ENCODE measurements at places on chromosomes 12 and 14. TPM values are rescaled to one million over a fixed set of nuclear protein-coding genes. Genes with fewer than 3 reads are reported as not detected.
A peak's percentile ranks its signal among the peaks of the same experiment; 100 is the strongest.

The ACSM4 gene
- total RNA-seq = not detected

The SSPN gene
- total RNA-seq = 0.33 TPM

GRCh38 chr12:54956322-54956721 is 28.2 kb downstream of the TESPA1 start:
- H3K36me3 ChIP-seq = no peaks in the 10 kb centered on the region
- no peak overlapping the region for H3K4me3 ChIP-seq

DNA sequence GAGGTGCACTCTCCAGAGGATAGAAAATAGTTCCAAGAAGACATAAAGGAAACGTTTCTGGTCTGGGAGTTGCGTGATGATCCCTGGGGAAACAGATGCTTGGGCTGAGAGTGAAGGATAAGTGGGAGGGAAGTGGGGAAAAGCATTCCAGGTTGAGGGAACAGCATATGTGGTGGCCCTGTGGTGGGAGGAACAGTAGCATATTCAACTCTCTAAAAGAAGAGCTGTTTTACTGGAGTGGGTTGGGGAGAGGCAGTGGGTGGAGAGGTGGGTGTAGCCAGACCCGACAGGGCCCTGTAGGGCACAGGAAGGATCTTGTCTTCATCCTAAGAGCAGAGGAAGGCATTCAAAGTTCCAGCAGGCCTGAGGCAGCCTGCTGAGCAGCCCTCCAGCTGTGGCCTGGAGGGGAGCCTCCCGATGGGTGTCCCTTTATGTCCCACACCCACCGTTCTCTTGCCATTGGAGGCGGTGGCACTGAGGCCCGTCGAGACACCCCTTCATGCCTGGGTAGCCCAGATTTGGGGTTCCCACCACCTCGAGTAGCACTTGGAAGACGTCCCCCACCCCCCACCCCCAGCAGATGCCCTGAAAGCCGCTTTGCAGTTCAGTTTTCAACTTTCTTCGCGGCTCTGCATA is 310.5 kb upstream of the FKBP4 start:
- no peaks in the 10 kb centered on the region for H3K36me3 ChIP-seq
- H3K27me3 ChIP-seq = no peaks in the 10 kb centered on the region
- DNase-seq = no peak
- no peaks in the 10 kb centered on the region for H3K4me1 ChIP-seq
- no peak overlapping the region for H3K27ac ChIP-seq
- no peak overlapping the region for H3K4me3 ChIP-seq

The TRIAP1 gene
- total RNA-seq = 13.3 TPM

DNA sequence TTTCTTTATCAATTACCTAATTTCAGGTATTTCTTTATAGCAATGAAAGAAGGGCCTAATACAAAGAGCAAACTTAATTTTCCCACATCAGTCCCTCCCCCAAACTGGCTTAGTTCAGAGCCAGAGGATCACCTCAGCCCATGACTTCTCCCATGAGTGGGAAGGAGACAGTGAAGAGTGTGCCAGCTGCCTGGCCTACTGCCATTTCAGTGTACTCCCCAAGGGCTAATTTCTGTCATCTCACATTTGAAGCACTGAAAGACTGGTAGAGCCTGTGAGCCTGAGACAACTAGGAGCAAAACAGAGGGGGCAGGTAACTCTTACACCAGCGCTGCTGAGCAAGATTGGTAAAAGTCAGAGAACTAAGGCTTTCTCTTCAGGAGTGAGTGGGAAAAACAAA is 29.1 kb upstream of the ADAM20 start:
- no peak overlapping the region for H3K27ac ChIP-seq
- no peak overlapping the region for H3K4me3 ChIP-seq
- H3K36me3 ChIP-seq = peaks cover 1% of the 10 kb centered on the region
- DNase-seq = no peak

DNA sequence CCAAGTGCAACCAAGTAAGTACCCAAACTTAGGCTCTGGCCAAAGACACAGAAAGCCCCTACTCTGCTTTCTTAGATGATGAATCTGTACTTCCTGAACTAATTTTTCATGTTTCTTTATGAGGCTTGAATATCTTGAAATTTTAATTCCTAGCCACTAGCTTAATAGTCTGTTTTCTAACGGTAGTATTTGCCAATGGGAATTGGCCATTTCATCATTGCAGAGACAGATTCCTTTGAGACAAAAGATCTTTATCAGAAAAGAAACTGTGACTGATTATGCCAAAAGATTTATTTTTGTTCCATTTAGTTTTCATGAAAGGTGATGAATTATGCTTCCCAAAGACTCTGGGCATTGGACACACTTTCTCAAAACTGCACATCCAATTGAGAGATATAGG is 48.7 kb downstream of the DAD1 start:
- H3K27ac ChIP-seq = no peak overlapping the region
- no peaks in the 10 kb centered on the region for H3K4me1 ChIP-seq
- no peak overlapping the region for H3K4me3 ChIP-seq
- DNase-seq = no peak

DNA sequence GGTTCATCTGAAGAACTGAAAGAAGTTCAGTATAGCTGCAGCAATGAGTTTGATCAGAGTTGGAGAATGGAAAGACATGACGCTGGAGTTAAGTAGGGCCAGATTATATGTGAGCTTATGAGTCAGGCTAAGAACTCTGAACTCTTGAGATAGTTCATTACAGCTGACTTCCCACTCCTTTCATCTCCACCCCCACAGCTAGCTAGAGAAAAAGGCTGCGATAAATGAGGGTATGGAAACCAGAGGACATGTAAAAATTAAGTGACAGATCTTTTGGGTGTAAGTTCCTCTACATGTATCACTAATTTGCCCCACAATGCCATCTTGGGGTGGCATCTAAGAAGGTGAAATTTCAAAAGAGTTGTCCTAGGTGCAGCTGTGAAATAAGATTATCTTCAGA is 28.6 kb downstream of the PYM1 start:
- H3K27ac ChIP-seq = no peak overlapping the region
- H3K4me1 ChIP-seq = no peaks in the 10 kb centered on the region
- no peak for DNase-seq
- H3K27me3 ChIP-seq = no peaks in the 10 kb centered on the region

DNA sequence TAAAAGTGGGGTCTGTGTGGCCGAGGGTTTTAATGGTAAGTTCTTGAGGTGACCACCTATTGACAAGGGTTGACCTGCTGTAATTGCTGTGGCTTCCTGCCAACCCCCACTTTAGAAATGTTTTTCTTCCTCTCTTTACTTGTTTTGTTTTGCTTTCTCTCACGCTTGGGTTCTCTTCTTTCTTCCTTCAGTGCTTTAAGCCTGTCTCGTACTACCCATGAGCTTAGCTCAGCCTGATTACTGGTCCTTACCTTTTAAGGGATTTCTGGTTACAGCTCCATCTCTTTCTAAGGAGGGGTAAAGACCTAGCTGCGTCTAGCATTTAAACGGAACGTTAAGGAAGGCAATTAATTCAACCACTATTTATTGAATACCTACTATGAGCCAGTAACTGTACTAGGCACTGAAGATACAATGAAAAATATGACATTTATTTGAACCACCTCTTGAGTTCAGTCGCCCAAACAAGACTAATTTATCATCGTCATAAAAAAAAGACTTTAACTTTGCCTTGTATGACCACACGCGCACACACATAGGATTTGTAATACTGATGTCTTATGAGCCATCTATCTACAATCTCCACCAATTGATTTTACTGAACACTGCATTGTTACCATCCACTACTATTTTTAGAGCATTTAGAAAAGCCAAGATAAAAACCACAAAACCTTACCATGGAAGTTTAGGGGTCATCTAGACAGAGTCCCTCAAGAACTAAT is 888 bp upstream of the PPP1R12A start:
- no peaks in the 10 kb centered on the region for H3K36me3 ChIP-seq
- H3K4me3 ChIP-seq = peak overlapping the region; percentile 85
- DNase-seq = no peak
- H3K27me3 ChIP-seq = no peaks in the 10 kb centered on the region

The TMPRSS12 gene
- not detected for total RNA-seq

GRCh38 chr14:59465316-59466135 is at the start of gene GPR135:
GPR135 (minus strand) TSS chr14:59465380; CDS start chr14:59465226, 154 bp downstream.
- H3K4me3 ChIP-seq = peak within 1 kb of the TSS; percentile 81

The PABPN1 gene
- total RNA-seq = 54.0 TPM

- no peak overlapping the region for H3K4me3 ChIP-seq
- H3K36me3 ChIP-seq = no peaks in the 10 kb centered on the region
- H3K27ac ChIP-seq = no peak overlapping the region
- H3K4me1 ChIP-seq = no peaks in the 10 kb centered on the region
- no peaks in the 10 kb centered on the region for H3K27me3 ChIP-seq
These were observed 24.2 kb downstream of the SMUG1 start for GRCh38 chr12:54164387-54165145.

The NR1H4 gene
- 46.8 TPM for total RNA-seq

- no peak overlapping the region for H3K27ac ChIP-seq
- no peaks in the 10 kb centered on the region for H3K4me1 ChIP-seq
- H3K27me3 ChIP-seq = no peaks in the 10 kb centered on the region
- H3K4me3 ChIP-seq = no peak overlapping the region
- no peaks in the 10 kb centered on the region for H3K36me3 ChIP-seq
These were observed 657.5 kb upstream of the TBX3 start for GRCh38 chr12:115341442-115341841.

DNA sequence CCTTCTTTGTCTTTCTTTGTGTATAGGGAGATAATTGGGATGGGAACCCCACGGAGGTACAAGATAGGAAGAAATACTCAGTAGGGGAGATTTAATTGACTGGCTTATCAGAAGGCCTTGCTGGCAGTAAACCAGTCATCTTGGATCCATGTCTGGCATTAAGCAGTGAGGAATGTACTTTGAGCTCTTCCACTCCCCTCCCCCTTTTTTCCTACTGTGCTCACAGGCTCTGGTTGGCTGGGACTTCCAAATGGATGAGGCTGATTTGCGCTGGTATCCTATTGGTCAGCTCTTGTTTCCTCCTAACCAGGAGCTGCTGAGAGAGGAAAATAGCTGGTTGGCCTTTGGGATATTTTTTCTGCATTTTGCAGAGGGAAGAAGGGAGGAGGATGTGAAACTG is 24.7 kb downstream of the NGDN start:
- no peak overlapping the region for H3K27ac ChIP-seq
- H3K27me3 ChIP-seq = no peaks in the 10 kb centered on the region
- no peaks in the 10 kb centered on the region for H3K36me3 ChIP-seq
- H3K4me1 ChIP-seq = no peaks in the 10 kb centered on the region
- no peak for DNase-seq

DNA sequence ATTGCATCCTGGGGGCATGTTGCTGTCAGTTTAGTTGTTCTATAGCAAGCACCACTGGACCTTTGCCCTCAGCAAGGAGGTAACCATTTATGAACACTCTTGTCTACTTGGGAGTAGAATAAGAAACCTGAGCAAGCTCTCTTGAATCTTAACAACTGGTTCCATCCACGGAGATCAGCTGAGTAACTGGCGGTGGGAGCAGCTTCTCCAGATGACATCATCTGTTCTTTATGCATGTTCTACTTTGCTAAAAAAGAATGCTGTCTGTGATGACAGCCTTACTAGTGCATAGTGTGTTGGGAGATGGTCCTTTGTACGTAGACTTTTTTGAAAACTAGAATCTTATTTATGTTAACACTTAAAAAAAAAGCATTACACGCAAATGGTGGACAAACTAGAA is 17.7 kb downstream of the SLC4A8 start:
- no peaks in the 10 kb centered on the region for H3K4me1 ChIP-seq
- H3K4me3 ChIP-seq = no peak overlapping the region
- H3K36me3 ChIP-seq = no peaks in the 10 kb centered on the region
- no peaks in the 10 kb centered on the region for H3K27me3 ChIP-seq
- no peak for DNase-seq
- H3K27ac ChIP-seq = no peak overlapping the region

- H3K4me3 ChIP-seq = no peak overlapping the region
- no peaks in the 10 kb centered on the region for H3K27me3 ChIP-seq
- H3K36me3 ChIP-seq = no peaks in the 10 kb centered on the region
- no peak for DNase-seq
- no peaks in the 10 kb centered on the region for H3K4me1 ChIP-seq
- no peak overlapping the region for H3K27ac ChIP-seq
These were observed 864.6 kb upstream of the SEL1L start for GRCh38 chr14:82398256-82398655.

GRCh38 chr12:129296671-129297070 is 443.4 kb downstream of the GLT1D1 start:
- no peak overlapping the region for H3K4me3 ChIP-seq
- no peaks in the 10 kb centered on the region for H3K4me1 ChIP-seq
- no peaks in the 10 kb centered on the region for H3K36me3 ChIP-seq
- H3K27ac ChIP-seq = no peak overlapping the region
- no peak for DNase-seq

GRCh38 chr14:104795781-104796686 is 486 bp upstream of the AKT1 start:
- no peaks in the 10 kb centered on the region for H3K36me3 ChIP-seq
- peaks cover 35% of the 10 kb centered on the region for H3K4me1 ChIP-seq
- DNase-seq = peak; percentile 80

DNA sequence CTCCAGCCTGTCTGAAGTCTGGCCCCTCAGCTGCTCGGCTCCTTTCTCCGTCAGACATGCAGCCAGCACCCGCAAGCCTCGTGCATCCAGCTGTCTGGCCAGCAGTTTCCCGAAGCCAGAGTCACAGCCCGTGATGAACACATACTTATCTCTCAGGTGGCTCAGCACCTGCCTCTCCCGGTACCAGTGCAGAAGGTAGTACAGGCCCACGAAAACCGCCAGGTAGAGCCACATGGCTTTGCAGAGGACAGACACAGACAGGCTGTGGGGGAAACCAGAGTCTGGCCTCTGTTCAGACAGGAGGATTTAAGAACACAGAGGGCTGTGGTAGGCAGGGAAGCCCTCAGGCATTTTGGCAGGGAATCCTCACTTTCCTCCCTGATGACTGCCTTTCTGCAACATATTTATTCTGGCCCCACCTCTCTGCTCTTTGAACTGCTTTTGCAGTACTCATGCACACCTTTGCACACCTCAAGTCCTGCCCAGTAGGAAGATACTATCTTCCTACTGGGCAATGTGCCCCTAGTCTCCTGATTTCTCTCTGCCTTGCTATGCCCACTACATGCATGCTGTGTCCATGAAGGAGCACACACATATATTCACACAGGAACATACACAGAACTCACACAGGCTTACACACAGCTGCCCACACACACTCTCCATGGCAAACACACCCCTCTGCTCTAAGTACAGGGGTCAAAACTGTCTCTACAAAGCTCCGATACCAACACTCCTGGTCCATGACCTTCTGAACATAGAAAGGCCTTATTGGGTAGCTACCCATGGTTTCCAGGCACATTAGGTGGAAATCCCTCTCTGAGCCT is at the start of gene RDH16:
Gene RDH16, minus strand, starts transcription at position 380 of the 824 bp plus-strand sequence. Its CDS starts 146 bp downstream, at position 234.
- H3K4me3 ChIP-seq = peak within 1 kb of the TSS; percentile 98
- peaks cover 17% of the 10 kb centered on the region for H3K4me1 ChIP-seq
- no peaks in the 10 kb centered on the region for H3K27me3 ChIP-seq
- DNase-seq = peak; percentile 32
- H3K36me3 ChIP-seq = peaks cover 28% of the 10 kb centered on the region

- no peaks in the 10 kb centered on the region for H3K27me3 ChIP-seq
- H3K27ac ChIP-seq = no peak overlapping the region
- peaks cover 18% of the 10 kb centered on the region for H3K4me1 ChIP-seq
These were observed 1.8 kb upstream of the CDK17 start for GRCh38 chr12:96402061-96402460.
